NCI-H748 treated with DMSO at 0.1 percent for 48 hours (cell line): ENCODE measurements at places on chromosomes 13 and 19.

DNA sequence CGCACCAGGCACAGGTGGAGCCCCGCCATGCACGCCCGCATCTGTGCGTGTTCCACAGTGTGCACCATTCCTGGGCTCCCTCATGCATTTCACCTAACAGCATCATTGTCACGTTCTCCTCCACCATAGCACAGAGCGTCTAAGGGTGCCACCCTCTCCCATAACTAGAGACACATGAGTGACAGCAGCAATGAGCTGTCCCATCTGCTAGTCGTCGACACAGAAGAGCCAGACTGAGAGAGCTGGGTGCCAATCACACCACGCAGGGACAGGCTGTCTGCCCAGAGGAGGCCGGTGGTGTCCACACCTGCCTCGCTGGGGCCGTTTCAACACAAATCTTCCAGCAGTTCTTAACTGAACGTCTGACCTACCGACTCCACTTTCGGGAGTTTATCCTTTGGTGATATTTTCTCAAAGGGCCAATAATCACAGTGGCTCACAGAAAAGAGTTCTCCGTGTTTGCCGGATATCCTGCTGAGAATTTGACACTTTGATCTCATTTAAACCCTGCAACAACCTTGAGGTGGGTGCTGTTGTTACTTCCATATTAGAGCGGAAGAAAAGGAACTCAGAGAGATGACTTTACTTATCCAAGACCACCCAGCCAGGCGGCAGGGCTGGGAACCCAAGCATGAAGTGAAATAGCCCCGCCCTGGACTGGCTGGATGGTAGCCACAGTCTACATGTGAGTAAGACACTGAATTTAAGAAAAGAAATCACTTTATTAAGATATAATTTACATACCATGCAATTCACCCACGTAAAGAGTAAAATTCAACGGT lies 16.2 kb downstream of the CLEC11A start:
- DNase-seq: no peak

- no peak for DNase-seq
Measured at GRCh38 chr19:39112338-39112890, 13.2 kb upstream of the PAK4 start.

DNA sequence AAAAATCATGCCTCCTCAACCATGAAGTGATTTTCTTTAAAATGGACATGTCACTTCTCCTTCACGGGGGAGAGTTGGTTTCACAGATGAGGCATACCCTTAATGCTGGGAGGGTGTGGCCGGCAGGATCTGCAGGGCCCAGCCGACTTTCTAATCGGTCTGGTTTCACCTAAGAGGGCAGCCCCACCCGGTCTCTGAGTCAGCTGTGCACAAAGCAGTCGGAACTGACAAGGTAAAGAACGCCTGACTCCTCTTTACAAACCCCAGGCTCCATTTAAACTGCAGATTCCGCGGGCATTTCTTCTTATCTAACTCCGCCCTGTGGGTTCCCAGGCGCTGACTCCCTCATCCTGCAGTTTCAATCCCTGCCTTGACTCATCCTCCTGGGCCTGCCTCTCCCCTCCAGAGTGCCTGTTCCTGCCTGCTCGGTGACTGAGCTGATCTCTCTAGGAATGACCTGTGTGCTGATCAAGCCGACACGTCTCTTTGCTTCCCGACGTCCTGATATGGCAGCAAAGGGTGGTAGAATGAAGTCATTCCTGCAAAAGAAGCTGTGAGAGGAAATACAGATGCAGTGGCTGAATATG lies 63.4 kb downstream of the EFNB2 start:
- peak; percentile 56 for DNase-seq

GRCh38 chr19:16073481-16073880 lies 2.8 kb upstream of the TPM4 start:
- no peak for DNase-seq

DNA sequence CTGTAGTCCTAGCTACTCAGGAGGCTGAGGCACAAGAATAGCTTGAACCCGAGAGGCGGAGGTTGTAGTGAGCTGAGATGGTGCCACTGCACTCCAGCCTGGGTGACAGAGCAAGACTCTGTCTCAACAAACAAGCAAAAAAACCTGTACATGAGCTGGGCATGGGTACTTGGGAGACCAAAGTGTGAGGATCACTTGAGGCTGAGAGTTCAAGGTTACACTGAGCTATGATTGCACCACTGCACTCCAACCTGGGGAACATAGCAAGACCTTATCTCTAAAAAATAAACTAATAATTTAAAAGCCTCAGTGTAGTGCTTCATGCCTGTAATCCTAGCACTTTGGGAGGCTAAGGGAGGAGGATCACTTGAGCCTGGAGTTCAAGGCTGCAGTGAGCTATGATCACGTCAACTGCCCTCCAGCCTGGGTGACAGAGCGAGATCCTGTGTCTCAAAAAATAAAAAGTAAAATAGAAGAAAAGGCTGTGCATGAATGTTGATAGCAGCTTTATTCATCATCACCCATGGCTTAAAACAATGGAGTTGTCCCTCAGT lies 12.3 kb upstream of the DOCK6 start:
- DNase-seq: no peak

GRCh38 chr13:59409634-59410200 lies 754.0 kb downstream of the DIAPH3 start:
- DNase-seq: no peak

DNA sequence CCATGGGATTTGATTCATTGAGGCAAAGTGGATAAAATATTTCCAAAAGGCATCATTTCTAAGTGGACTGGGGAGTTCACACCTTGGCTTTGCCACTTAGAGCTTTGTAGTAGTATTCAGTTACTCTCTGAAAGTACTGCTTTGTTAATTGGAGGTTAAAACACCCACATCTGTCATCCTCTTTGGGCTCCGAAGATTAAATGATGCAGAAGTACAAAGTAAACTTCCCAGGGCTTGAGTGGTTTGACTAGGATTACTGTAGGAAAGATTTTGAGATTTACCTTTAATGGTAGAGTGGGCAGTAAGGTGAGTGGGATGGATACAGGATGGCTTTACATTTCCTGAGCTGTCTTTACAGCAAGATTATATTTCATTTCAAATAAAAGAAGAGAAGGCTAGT lies 42.4 kb downstream of the WASF3 start:
- no peak for DNase-seq

DNA sequence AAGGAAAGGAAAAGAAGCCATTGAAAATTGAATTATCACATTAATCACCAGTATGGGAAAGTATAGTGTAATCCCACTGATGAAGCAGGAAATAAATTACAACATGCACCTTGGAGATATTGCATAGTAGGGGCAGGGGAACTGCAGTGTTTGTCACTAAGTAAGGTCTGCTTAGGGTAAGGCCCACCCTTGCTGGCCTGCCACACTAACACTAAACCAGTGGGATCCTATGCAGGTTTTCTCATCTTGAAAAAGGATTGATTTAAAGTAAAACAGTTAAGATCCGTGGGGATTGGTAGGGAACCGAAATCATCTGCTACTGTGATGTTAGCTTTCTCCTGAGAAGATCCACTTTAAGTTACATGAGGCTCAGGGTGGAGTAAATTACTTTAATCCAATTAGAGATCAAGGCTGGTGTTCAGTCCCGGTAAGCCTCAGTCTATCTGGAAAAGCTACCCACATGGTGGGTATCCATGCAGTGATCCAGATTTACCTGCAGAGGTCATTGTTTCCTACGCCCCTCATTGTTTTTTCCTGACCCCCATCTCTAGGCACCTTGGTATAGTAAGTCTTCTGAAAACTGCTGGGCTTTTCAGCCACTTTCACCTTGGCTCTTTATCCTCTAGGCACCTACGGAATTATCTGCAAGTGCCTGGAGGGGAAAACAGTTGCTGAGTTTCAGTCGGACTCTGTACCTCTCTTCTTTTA lies 1014.9 kb upstream of the ATXN8OS start:
- DNase-seq: no peak

- DNase-seq: no peak
Measured at GRCh38 chr19:1069009-1069779, 2.2 kb downstream of the ARHGAP45 start.

GRCh38 chr19:11982526-11982925 lies 17.7 kb downstream of the ZNF763 start:
- DNase-seq: no peak

DNA sequence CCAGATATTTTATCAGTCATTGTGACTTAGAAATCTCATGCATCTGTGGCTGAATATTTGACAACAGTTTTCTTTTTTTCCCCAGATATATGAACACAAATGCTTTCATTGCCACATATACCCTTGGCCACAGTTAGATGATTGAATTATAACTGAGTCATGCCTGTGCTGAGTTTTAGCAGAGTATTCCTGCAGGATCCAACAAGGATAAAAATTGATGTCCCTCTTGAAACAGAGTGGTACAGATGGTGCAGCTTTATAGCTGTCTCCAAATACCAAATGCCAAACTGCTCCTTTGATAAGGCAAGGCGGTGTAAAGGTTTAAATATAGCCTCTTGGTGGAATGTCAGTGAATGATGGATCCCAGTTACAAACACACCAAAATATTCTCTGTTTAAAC lies 428.5 kb downstream of the GPC6 start:
- no peak for DNase-seq

DNA sequence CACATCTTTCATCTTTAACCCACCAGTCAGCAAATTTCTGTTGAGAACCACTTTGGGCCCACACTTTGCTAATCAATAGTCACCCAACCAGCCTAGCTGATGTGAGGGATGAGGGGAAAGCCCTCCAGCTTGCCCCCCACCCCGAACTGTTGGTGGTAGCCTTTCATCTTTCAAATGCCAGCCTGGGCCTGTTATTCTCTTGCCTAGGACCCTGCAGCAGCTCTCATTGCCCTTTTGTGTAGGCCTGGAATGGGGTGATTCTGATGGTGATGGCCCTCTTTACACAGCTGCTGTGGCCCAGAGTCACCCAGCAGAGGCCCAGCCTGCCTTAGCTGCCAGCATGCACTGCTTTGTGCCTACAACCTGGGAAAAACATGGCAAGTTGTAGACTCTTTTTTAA lies 294.5 kb downstream of the SLC7A1 start:
- DNase-seq: no peak

DNA sequence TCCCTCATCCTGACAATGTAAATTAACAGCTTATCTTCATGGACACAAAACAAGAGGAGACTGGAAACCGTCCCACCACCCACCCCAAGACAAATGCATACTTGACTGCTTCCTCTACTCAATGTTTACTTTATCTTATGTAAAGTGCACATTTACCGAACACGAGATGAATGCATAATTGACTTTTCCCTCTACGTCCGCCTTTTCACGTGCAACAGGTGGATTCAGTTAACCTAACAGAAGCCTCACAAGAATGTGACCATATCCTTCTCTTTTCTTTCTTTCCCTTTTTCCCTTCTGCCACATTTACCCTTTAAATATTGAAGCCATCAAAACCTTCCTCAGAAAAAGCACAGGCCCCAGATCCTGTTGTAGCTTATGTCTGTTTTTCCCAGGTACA lies 468.0 kb downstream of the UQCRFS1 start:
- DNase-seq: no peak

GRCh38 chr19:4909156-4909896 lies at the start of gene UHRF1:
Gene UHRF1 (plus strand): TSS chr19:4909501. CDS start chr19:4910886, 1,385 bp downstream.
- no peak for DNase-seq

DNA sequence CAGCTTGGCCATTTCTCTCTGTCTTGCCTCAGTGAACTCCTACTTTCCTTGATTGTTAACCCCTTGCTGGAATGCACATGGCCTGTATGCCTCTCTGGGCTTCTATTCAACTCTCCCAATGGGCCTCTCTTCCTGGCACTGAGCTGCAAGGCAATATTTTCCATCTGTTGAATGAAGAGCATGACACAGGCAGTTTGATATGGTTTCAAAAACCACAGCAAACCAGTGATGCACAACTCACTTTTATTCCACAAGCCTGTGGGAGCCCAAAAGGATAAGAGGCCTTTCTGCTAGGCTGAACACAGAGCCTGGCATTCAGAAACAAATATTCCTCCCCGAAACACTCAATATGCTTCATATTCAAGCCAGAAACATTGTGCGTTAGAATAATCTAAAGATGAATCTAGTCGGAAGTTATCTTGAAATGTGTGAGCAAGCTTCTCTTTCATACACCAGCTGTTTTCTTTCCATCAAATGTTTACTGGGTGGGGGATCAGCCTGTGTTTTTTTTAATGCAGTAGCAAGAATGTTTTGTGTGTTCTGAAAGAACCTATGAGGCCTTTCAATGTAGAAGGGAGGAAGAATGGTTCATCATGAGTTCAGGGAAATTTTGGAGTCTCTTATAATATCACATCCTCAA lies 443.1 kb upstream of the SPRY2 start:
- no peak for DNase-seq

DNA sequence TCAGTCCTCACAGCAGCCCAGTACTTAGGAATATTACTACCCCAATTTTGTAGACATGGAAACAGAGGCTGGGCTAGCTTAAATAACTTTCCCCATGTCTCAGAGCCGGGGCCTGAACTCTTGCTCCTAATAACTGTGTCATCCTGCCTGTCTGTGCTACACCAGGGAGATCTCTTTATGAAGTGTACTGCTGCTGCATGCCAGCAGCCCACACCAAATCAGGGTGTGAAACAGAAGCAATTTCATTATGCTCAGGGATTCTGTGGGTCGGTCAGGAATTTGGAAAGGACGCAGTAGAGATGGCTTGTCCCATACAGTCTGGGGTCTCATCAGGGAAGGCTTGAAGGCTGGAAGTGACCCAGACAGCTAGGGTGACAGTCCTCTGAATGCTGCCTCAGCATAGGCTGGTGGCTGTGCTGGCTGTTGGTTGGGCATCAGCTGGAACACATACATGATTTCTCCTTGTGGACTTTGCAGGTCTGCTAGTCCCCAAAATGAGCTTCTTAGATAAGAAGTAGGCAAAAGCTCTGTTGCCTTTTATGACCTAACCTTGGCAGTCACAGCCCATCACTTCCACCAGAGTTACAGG lies 22.6 kb downstream of the ZNF507 start:
- no peak for DNase-seq
